Stimulated activated CD8-positive, alpha-beta memory T cell treated with anti-CD3 and anti-CD28 coated beads, Interleukin-15, amount 100 ng/mL, for 24 hours (primary cell): ENCODE measurements at places on chromosomes 11 and 22.

DNA sequence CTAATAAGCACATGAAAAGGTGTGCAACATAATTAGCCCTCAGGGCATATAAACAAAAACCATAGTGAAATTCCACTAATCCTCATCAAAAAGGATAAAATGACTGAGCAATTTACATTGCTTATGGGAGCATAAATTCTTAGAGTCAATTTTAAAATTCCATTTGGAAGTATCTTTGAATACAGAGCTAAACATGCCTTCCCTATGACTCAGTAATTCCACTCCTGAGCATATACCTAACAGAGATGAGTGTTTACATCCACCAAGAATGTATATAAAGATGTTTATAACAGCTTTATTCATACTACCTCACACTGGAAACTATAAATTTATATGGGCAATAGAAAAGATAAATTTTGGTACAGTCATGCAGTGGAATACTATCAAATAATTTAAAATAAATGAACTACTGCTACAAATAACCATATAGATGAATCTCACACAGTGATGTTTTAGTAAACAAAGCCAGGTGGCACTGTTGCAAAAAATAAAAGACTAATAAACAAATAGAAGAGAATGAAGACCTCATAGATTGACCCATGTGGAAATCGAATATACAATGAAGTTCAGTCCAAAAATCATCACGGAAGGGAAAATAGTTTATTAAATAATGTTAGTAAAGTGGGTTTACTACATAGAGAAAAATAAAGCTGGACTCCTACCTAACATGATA lies 8.2 kb upstream of the OR2D2 start:
- no peak for DNase-seq

DNA sequence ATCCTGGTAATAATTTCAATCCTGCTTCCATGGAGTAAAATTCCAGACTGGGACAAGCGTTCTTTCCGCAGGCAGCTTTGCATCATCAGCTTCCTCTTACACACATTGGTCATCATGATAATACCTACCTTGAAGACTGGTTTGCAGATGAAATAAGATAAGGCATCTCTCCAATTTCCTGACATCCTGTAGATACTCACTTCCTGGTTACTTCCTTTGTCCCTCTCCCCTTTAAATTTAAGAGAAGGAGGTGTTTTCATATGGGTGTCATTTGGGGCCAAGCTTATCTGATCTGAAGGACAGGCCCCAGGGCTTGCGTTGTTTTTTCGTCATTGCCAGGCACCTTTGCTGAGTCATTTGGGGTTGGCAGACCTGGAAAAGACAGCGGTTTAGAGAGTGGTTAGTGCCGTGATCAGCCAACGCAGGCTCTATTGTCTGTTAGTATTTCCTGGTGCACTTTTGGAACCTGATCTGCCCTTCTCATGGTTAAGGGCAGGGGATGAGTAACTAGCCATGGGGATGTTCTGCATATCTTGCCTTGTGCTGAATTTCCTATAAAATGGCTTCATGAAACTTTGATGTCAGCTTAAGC lies 24.1 kb downstream of the GRAMD1B start:
- DNase-seq = no peak

DNA sequence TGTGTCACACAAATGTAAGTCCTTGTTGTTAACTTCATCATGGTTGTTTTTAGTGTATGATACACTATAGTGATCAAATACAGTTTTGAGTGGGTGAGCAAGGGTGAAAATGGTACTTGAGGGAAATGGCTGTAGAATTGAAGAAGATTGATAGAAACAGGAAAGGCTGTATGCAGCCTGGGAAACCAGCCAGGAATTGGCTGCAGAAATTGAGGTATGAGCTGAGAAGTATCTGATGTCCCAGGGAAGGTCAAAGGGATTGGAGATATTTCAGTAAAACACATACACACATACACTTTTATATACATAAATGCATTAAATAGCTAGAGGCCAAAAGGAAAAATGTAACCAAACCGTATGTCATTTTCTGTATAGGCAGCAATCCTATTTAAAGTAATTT lies 13.1 kb upstream of the YAP1 start:
- no peak for DNase-seq

DNA sequence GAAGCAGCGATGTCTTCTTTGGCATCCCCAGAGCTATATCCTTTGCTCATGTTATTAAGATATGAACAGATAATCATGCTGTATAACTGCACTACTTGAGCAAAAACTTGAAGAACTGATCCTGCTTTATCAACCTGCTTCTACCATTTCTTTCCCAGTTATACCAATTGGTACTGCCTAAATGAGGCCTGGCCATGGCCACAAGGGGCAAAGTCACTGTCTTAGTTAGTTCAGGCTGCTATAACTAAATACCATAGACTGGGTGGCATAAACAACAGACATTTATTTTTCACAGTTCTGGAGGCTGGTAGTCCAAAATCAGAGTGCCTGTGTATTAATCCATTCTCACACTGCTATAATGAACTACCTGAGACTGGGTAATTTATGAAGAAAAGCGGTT lies 37.5 kb downstream of the DEUP1 start:
- DNase-seq = no peak

- no peak for DNase-seq
Measured at GRCh38 chr11:125447721-125448120, 48.3 kb downstream of the FEZ1 start.

GRCh38 chr22:32328306-32329201 lies 29.1 kb upstream of the RFPL3 start:
- DNase-seq = no peak

- DNase-seq = no peak
Measured at GRCh38 chr22:18985780-18986179, 49.7 kb upstream of the PRODH start.

DNA sequence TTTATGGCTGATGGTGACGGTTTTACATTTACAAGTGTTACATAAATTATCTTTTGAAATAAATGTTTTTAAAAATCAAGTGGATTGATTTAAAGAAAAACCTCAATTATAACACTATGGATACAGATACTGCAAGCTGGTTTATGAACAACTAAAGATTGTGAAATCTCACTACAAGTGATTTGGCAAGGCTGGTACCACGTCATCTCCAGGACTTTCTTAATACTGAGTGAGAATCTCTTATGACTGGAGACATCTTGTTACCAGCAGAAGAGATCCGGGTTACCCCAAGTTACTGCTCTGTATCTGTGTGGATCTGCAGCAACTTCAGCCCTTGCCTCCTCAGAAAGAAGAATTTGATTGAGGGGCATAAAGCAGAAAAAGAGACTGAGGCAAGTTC lies 452.9 kb downstream of the MN1 start:
- no peak for DNase-seq

- no peak for DNase-seq
Measured at GRCh38 chr22:28670161-28670560, 9.5 kb downstream of the TTC28 start.

- DNase-seq = no peak
Measured at GRCh38 chr11:15213471-15214231, 98.9 kb downstream of the INSC start.

- no peak for DNase-seq
Measured at GRCh38 chr11:2100361-2101170, 38.6 kb downstream of the IGF2 start.

GRCh38 chr11:46342239-46342638 lies 5.0 kb upstream of the DGKZ start:
- no peak for DNase-seq

GRCh38 chr11:126214441-126214840 lies 2.9 kb downstream of the FAM118B start:
- DNase-seq = no peak

- no peak for DNase-seq
Measured at GRCh38 chr11:117465236-117465997, 137.8 kb downstream of the CEP164 start.

- DNase-seq = no peak
Measured at GRCh38 chr11:117876341-117877119, at the start of gene FXYD6. Gene FXYD6, minus strand, starts transcription at chr11:117876658. Its CDS starts 33,882 bp downstream, at chr11:117842776.
